Ureter (tissue), 1 donor: ENCODE measurements at places on chromosomes 16 and 17.
A peak's percentile ranks its signal among the peaks of the same experiment; 100 is the strongest.

- no peak for DNase-seq
Measured at GRCh38 chr16:75787440-75787839, 61.1 kb upstream of the CPHXL start.

GRCh38 chr17:12053552-12053951 lies 32.9 kb downstream of the MAP2K4 start:
- no peak for DNase-seq

DNA sequence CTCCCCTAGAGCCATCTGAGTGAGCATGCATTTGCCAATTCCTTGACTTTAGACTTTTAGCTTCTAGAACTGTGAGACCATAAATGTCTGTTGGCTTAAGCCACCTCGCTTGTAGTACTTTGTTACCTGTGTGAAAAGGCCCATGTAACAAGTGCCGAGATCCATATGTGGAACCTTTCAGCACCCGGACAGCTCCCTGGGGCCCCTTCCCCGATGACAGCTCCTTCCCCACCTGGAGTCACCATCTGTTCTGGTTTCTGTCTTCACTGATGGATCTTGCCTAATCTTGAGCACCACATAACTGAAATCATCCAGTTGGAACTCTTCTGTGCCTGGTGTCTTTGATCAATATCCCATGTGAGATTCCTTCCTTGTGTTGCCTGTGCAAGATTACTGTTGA lies 78.9 kb upstream of the EEF2KMT start:
- no peak for DNase-seq

- DNase-seq: no peak
Measured at GRCh38 chr16:70695331-70696070, 9.6 kb upstream of the MTSS2 start.

- no peak for DNase-seq
Measured at GRCh38 chr16:65702707-65703402, 581.0 kb upstream of the CDH11 start.

- DNase-seq: no peak
Measured at GRCh38 chr16:80599466-80599865, 58.7 kb downstream of the DYNLRB2 start.

- no peak for DNase-seq
Measured at GRCh38 chr17:14903854-14904253, 361.3 kb downstream of the PMP22 start.

- DNase-seq: peak; percentile 91
Measured at GRCh38 chr16:70685938-70686375, at the start of gene MTSS2. MTSS2 (minus strand) TSS chr16:70686053; CDS start chr16:70685791, 262 bp downstream.

GRCh38 chr17:1147664-1148063 lies 32.1 kb downstream of the ABR start:
- peak; percentile 74 for DNase-seq

DNA sequence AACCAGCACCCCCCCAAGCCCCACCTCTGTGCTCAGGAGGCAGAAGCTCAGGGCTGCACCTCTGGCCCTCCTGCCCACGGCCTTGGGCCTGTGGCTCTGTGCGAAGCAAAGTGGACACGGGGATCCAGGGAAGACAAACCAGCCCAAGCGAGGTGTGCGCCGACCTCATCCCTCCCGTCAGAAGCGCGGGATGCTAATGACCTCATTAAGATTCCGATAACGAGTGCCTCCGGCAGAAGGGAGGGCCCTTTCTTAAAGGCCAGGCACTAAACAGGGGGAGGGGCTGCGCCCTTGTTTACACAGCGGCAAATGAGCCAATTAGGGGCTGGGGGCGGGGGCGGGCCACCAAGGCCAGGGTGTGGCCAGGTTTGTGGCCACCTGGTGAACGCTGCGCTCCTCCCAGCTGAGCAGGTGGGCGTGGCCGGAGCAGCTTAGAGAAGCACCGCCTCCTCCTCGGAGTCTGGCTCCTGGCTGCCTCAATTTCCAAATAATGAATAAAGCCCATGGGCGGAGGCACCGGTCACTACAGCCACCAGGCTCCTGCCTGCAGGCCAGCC lies 3.2 kb downstream of the CBX4 start:
- no peak for DNase-seq

- DNase-seq: no peak
Measured at GRCh38 chr17:43779145-43780125, 658 bp upstream of the DUSP3 start.

DNA sequence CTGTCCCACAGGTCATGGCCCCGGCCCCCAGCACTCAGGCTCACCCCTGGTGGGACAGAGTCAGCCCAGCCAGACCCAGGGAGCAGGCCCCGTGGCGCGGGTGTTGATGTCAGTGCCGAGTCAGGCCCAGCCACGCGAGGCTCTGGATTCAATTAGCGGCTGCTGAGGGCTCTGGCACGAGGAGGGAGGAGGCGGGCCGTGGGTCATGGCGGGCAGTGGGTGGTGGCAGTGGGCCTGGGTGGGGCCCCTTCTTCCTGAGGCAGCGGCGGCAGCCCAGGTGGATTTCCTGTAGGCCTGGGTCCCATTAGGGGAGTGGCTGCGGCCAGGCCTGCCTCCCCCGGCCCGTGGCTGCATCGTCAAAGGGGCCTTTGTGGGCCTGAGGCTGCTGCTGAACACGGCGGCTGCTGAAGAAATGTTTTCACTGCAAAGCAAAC lies 12.9 kb downstream of the VASN start:
- DNase-seq: no peak

DNA sequence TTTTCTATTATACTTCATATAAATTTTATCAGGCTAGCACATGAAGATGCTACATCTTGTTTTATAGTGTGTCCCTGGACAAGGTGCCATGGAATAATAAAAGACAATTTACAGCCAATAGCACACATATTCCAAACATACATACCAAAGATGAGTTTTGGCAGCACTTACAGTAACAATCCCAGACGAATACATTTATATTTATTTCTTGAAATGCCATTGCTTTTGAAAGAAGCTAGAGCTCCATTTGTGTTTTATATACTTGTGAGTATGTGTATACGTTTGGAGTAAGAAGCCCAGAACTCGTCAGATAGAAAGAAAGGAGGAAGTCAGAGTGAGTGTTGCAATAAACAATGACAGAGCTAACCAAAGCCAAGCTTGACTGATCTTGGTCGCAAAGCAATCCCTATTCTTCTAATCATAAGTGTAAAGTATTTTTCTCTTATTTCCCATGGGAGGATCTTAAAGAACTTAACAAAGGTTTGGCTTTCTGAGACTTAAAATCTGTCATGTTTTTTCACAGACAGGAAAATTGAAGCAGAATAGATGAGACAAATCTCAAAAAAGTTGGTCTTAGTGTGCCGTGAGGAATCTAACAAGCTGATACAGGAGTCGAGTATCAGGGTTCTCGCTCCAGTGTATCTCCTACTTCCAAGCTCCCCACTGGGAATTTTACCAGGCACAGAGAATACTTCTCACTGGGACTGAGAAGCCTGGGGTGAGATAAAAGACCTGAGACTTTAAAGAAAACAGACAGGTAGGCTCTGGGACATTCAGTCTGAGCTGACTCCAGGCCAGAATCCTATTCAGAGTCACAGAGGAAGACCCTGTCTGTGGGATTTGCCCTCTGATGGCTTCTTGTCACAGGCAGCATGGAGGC lies 175.4 kb downstream of the AATF start:
- no peak for DNase-seq

DNA sequence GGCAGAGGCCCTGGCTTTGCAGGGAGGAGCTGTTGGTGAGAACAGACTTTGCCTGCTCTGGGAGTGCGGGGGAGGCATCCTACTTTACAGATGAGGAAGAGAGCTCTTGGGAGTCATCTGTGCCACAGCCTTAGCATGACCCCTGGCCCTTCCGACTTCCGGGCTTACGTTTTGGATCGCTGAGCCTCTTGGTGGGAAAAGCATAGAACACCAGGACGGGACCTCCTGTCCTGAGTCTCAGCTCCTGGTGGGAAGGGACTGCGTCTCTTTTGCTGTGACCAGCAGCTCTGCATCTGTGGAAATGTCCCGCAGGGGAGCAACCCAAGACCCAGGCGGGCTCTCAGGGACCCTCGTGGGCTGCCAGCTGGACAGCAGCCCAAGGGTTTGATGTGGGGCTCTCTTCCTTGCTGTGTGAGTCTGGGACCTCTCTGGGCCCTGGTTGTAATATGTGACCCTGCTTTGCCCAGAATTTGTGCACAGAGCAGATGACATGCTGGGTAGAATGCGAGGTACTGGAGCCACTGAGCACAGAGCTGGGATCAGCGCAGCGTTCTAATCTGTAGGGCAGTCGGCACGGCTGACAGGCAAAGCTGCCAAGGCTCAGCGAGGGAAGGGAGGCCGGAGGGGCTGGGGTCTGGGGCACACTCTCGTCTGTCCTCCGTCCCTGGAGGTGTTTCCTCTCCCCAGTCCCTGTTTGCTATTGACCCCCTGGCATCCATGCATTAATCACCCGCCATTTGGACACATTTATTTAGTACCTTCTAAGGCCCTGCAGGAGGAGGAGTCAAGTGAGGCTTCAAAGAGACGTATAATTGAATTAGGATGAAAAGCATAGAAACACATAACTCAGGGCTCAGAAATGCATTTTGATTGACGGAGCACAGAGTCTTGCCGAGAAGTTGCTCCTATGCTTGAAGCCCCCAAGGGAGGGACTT lies 64.0 kb downstream of the NT5M start:
- DNase-seq: no peak

- no peak for DNase-seq
Measured at GRCh38 chr17:2064980-2065785, 10.3 kb downstream of the HIC1 start.

GRCh38 chr16:88309908-88310265 lies 72.9 kb upstream of the ZNF469 start:
- no peak for DNase-seq

DNA sequence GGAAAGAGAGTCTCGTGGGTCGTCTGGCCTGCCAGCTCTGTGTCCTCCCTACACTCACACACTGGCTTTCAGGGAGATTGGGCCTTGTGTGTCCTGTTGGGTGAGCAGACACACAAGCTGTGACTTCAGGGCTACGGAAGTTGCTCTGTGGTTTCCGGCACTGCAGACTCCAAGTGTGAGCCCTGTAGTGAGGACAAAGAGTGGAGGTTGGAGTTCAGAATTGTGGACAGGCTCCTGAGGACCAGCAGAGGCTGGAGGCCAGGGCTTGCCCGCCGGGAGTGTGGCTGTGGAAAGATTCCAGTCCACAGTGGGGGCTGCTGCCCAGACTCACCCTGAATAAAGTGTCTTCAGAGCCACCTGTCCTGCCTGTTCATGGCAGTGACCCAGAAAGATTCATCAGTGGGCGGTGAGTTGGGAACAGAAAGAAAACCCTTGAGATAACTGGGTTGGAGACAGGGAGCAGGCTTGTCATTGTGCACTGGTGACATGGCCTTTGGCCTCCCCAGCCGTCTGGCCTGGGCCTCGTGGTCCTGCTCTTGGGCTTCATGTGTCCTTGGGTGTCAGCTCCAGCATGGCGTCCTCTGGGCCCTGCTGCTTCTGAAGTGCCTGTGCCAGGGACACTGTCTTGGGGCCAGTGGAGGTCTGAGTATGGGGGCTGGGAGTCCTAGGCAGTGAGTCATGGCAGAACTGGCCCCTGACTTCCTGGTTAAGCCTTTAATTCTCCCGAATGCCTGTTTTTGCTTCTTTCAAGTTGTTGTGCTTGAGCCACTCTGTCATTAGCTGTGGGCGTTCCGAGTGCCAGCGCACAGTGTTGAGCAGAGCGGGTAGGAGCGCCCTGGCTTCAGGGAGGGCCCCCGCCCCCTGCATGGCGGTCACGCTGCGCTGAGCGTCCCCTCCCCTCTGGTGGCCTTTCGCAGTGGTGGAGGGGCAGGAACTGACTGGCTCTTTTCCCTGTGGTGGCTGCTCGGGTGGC lies 19.9 kb upstream of the ZNF750 start:
- peak; percentile 82 for DNase-seq

DNA sequence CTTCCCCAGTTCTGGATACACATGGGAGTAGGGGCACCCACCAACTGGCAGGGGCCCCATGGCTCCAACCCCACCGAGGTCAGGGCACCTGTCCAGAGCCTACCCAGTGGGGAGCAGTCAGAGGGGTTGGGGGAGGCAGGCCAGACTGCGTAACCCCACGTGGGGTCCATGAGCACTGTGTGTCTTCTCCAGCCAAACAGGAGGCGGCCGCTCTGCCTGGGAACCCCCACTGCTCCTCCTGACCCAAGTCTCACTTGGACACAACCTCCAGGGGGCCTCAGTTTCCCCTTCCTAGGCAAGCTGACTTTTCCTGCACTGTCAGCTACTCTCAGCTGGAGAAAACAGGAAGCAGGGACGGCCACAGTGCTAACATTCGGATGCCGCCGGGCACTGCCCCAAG lies 7.5 kb downstream of the ZNF469 start:
- no peak for DNase-seq

DNA sequence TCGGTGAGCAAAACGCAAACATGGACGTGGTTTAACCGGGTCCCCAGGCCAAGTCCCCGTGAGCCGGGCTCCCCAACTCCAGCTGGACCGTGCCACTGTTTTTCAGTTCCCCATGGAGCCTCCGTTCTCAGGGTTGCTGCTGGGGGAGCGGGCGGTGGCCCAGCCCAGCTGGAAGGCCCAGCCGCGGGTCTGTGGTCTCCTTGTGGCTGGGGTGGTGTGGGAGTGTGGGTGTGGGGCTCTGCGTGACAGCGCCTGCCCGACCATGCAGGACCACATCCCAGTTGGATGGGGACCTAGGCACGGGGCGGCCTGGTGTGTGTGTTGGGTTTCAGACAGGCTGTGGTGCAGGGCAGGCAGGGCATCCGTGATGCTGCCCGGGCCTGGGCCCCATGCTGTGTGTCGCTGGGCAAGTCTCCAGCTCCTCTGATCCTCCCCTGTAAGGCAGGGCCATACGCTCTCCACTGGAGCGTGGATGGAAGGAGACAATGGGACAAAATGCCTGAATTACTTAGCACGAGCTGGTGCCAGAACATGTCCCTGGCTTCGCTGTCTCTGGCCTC lies 40.3 kb downstream of the COX4I1 start:
- no peak for DNase-seq

GRCh38 chr16:1310832-1311200 lies 1.4 kb downstream of the UBE2I start:
- DNase-seq: no peak

- no peak for DNase-seq
Measured at GRCh38 chr17:62032480-62032879, 32.6 kb downstream of the MED13 start.

DNA sequence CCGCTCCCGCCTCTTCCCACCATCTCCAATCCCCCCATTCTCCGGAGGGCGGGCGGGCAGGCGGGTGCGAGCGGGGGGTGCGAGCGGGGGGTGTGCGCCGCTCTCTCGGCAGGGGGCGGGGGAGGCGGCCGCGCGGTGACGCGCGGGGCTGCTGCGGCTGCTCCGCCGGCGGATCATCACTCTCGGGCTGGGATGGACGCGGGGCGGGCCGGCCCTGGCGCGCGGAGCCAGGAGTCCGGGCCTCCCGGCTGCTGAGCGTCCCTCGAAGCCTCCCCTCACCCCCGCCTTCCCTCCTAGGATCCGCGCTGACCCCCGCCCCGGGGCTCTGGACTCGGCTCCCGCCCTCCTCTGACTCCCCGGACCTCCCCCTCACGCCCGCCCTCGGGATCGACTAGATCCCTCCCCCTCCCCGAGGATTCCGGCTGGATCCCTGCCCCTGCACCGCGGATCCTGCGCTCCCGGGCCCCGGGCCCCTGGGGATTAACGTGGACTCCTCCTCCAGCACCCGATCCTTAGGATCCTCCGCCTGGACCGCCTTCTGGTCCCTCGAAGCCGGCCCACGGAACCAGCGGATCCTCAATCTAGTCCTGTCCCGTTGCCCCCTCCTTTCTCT lies 946 bp upstream of the TMEM256 start:
- peak; percentile 66 for DNase-seq

- DNase-seq: no peak
Measured at GRCh38 chr17:63751806-63752205, 10.2 kb upstream of the STRADA start.
